ENCODE measurements at places on chromosomes 2 and 18. TPM values are rescaled to one million over a fixed set of nuclear protein-coding genes. Genes with fewer than 3 reads are reported as not detected.

Gene CFAP210
- not detected for total RNA-seq

Gene SDC1
- total RNA-seq, result 28.8 TPM

Gene SALL3
- total RNA-seq, result not detected

Gene ANKRD23
- total RNA-seq, result 1.8 TPM

Gene LOXHD1
- total RNA-seq, result not detected

Gene CD207
- not detected for total RNA-seq

Gene ACMSD
- total RNA-seq, result not detected

Gene ITGA4
- total RNA-seq, result 78.1 TPM

Gene QPCT
- total RNA-seq, result 137 TPM

Gene RAMP1
- 6.2 TPM for total RNA-seq

Gene MYCN
- not detected for total RNA-seq

Gene CNDP1
- total RNA-seq, result not detected

Gene GALR1
- not detected for total RNA-seq

- DNase-seq, result no peak
Measured at GRCh38 chr2:46528880-46529279, 49.5 kb downstream of the TMEM247 start.

DNA sequence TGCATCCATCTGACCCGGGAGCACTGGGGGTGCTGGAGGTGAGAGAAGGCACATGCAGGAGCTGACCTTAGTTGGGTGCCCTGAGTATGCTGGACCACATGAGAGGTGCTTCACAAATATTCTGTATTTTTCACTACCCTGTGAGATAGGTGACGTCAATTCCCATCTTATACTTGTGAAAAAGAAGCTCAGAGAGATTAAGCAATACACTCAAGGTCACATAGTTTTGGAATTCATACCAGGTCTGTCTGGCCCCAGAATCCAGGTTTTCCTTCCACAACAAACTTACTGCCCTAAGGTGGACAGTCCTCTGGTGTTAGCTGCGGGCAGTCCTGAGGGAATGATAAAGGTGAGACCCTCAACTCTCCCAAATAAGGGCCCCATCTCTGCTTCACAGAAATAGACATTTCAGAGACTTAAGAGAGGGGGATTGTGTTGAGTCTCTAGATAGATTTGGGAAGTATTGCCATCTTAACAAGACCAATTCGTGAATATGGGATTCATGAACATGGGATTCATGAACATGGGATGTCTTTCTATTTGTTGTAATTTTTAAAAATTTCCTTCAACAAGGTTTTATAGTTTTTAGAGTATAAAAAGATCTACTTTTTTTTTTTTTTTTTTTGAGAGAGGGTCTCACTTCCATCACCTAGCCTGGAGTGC, 64.0 kb upstream of the SMAD7 start:
- no peak for DNase-seq

DNA sequence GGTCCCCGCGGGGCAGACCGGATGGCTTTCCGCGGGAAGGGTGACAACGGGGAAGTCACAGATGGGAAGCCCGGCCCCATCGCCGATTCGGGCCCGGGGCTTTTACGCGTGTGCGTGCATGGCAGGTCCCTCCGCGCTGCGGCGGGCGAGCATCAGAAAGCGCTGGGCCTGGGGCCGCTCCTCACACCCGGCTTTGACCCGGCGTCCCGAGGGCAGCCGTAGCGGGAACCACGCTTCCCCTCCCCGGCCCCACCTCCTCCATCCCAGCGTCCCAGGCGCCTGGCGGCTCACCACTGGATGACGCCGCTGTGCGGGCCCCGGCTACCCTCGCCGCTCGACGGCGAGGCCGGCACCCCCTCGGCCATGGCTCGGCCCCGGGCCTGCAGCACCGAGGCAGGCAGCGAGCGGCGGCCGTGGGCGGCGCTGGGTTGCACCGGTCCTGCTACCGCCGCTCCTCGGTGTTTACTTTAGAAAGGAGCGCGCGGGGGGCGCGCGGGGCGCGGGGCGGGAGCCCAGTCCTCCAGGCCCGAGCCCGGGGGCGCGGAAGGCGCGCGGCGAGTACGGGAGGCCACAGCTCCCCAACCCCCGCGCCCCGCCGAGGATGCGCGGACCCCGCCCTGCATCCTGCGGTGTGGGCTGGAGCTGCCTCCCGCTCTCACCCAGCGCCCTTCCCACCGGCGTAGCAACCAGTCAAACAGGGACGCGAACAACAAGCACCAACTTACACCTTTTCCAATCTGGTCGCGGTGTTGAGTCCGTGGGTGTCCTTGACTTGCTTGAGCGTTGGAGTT, 806 bp downstream of the RFX8 start:
- peak; percentile 87 for DNase-seq

GRCh38 chr2:231181860-231182512, 16.4 kb upstream of the ARMC9 start:
- peak; percentile 96 for DNase-seq

DNA sequence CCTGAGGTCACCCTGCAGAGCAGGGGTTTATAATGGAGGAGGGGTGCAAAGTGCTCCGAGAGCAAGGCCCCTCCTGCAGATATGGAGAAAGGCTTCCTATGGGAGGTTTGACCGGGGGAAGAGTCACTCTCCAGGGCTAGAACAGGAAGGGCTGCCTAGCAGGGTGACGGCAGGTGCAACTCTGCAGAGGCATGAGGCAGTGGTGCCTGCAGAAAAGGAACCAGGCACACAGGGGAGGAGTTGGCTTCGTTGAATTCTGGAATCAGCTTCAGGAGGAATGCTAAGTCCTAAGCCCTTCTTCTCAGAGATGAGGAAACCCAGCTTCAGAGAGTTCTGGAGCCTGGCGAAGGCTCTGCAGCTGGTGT, 17.5 kb upstream of the HPCAL1 start:
- DNase-seq, result no peak

- DNase-seq, result no peak
Measured at GRCh38 chr18:39845631-39846030, 2109.4 kb upstream of the PIK3C3 start.

DNA sequence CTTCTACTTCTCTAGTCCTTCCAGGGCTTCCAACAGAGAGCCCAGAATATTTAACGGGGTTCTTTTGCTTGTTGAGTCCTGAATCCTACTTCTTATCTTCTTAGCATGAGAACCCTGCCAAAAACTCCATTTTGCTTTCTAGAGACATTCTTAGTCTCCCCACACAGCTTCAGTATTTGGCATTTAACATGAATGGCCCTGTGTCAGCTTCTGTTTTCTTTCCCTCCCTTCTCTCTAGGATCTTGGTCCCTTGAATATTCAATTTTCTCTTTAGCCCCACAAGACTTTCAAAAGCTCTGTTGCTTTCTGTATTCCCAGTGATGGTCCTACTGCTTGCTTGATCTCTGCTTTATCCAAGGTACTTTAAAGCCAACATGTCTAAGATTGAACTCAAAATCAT, 89.5 kb downstream of the WDR7 start:
- no peak for DNase-seq

GRCh38 chr2:234628953-234629352, 132.1 kb upstream of the ARL4C start:
- no peak for DNase-seq

DNA sequence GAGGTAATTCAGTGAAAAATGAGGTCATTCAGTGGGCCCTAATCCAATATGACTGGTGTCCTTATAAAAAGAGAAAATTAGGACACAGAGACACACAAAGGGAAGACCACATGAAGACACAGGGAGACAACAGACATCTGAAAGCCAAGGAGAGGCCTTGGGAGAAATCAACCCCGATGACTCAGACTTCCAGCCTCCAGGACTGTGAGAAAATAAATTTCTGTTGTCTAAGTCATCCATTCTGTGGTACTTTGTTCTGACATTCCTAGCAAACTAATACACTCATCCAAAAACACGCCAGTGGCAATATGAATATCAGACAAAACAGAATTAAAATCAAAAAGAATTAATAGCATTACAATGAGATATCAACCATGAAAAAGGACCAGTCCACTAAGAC, 303.7 kb downstream of the SS18 start:
- DNase-seq, result peak; percentile 94

GRCh38 chr2:231128541-231128940, 3.7 kb upstream of the HTR2B start:
- no peak for DNase-seq

- DNase-seq, result no peak
Measured at GRCh38 chr18:35443434-35443833, 54.3 kb downstream of the INO80C start.

- no peak for DNase-seq
Measured at GRCh38 chr2:239324456-239324855, 76.4 kb downstream of the HDAC4 start.

DNA sequence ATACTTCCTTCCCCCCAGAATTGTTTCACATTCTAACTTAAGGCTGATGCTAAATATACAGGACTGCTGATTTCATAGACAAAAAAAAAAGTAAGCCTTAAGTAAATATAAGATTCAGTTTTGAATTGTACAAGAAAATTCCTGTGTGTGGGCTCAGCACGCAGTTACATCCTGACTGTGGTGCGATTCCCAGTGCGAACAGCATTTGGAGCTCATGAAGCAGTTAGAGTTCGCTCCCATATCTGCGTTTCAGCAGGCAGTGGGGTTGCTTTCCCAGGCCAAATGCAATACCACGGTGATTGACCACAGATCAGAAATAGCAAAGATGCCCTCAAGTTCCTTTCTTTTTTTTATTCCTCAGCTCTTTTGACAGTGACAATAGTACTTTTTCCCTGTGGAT, 75.6 kb downstream of the SATB2 start:
- DNase-seq, result no peak

GRCh38 chr2:241804326-241805229, 4.4 kb upstream of the NEU4 start:
- no peak for DNase-seq

DNA sequence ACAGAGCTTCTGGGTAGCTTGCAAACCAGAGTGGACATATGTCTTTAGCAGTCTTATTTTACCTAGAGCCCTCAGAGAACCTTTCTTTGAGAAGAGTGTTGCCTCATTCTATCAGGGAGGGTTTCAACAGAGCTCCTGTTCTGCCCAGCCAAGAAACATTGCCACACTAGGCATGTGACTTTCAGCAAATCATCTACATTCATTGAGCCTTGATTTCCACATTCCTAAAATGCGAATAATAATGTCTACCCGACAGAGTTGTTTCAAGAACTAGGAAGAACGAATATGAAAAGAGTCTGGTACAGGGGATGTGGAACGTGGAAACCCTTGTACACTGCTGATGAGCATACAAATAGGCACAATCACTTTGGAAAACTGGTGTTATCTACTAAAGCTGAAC, 7.8 kb upstream of the PRKAG3 start:
- no peak for DNase-seq

GRCh38 chr2:17969661-17970060, 91.2 kb downstream of the KCNS3 start:
- no peak for DNase-seq

- DNase-seq, result peak; percentile 4
Measured at GRCh38 chr18:56888978-56889377, 237.8 kb downstream of the WDR7 start.

DNA sequence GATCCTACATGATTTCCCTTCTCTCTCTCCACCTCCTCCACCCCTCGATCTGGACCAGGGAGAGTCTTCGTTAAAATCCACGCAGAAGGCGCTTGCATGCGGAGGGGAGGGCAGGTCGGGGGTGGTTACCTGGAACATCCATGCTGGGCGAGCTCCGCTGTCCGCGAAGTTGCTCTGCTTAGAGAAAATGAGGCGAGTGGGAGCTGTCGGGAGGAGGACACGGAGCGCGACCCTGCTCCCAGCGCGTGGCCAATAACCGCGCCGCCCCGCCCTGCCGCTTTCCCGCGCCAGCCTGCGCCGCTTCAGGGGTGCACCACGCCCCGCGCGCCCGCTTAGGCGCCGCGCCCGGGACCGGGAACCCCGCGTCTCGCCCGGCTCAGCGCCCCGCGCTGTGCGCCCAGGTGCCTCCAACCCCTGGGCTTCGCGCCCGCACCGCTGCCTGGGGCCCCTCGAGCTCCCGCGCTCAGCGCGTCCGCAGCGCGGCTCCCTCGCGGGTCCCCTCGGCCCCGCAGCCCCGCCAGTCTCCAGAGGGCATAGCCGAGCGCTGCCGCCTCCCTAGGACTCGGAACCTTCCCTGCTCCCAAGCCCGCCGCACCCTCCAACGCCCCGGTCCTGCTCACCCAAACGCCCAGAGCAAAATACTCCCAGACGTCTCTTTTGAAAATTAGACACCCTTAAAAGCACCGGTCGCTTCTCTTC, 636 bp downstream of the CBLN2 start:
- DNase-seq, result no peak

DNA sequence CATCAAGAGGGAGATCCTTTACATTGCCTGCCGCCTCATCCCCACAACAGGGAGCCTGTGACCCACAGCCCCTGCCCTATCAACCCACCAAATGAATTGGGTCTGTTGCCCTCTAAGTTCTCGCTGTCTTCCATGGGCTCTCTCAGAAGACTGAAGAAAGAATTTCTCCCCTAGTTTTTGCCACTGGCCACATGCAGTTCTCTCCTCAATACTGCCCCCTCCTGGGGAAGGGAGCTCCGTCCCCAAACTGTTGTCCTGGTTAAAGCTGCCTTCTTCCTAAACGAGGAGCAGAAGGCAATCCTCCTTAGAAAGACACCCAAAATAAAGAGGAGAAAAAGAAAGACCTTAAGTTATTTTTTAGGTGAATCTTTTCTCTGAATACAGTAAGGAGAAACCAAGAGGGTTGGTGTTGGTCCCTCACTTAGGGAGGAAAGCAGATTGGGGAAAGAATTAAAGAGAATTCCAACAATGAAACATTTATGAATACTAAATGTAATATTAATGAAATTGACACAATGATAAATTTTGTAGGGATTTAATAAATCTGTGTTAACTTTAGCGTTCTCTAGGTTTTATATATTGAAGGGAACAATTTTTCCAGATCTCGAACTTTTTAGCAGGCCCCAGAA, 31.1 kb upstream of the SATB2 start:
- peak; percentile 62 for DNase-seq

GRCh38 chr2:68766376-68766845, 31.8 kb downstream of the ARHGAP25 start:
- DNase-seq, result no peak

- DNase-seq, result no peak
Measured at GRCh38 chr18:55442561-55442960, 145.4 kb downstream of the TCF4 start.

GRCh38 chr18:76720683-76721082, 101.7 kb upstream of the ZNF236 start:
- DNase-seq, result no peak

GRCh38 chr18:36083729-36084128, 16.4 kb upstream of the RPRD1A start:
- no peak for DNase-seq

Data from RPMI7951 (cell line).